Activated naive CD8-positive, alpha-beta T cell treated with anti-CD3 and anti-CD28 coated beads for 36 hours (primary cell): ENCODE measurements at places on chromosomes 1 and 21.

DNA sequence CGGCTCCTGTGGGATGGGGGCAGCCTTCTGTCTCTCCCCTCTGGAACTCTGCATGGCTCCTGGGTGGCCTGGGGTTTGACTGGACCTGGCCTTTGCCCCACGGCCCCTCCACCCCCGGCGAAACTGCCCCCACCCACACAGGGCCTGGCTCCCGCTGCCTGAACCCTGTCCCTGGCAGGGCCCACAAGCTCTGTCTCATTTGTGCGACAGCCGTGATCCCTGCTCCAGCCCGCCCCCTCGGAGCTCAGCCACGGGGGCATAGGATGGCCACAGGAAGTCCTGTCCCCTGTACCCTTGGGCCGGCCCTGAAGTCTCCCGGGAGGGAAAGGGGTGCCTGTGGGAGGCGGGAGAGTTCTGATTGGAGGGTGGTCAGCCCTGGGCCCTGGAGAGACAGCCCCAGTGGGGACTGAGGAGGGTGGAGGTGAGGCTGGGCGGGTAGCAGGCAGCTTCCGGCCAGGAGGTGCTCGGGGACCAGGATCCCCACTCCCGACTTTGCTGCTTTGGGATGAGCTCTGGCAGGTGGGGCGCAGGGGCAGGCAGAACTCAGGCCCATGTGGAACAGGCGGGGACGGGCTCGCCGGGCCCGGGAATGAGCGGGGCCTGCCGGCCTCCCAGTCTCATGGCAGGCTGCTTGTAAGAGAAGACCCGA lies 45.1 kb downstream of the SLX9 start:
- no peaks in the 10 kb centered on the region for H3K4me1 ChIP-seq
- no peaks in the 10 kb centered on the region for H3K27me3 ChIP-seq
- H3K4me3 ChIP-seq, result no peak overlapping the region

GRCh38 chr1:20729155-20729931 lies 3.2 kb downstream of the SH2D5 start:
- peaks cover 19% of the 10 kb centered on the region for H3K4me1 ChIP-seq
- DNase-seq, result no peak
- no peaks in the 10 kb centered on the region for H3K36me3 ChIP-seq
- no peak overlapping the region for H3K27ac ChIP-seq
- no peak overlapping the region for H3K4me3 ChIP-seq

DNA sequence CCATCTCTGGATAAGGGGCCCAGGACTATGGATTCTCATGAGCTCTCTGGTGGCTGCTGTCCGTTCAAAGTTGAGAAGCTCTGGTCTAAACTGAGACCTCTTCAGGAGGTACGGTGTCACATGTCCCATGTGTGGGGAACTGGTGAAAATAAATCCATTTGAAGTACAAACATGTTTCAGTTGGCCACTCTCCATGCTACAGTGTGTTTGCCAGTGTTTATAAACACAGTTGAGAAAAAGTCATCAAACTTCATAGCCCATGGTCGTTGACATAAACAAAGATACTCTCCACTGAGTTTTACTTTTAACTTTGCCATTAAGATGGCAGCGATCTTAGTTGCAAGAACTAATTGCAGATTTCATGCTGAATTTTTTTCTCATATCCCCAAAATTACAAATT lies 72.8 kb downstream of the PSMG1 start:
- no peaks in the 10 kb centered on the region for H3K27me3 ChIP-seq
- no peak overlapping the region for H3K4me3 ChIP-seq
- no peak for DNase-seq
- H3K4me1 ChIP-seq, result no peaks in the 10 kb centered on the region

GRCh38 chr1:29708381-29708780 lies 472.1 kb downstream of the PTPRU start:
- H3K4me3 ChIP-seq, result no peak overlapping the region
- peaks cover 44% of the 10 kb centered on the region for H3K27me3 ChIP-seq

- no peak overlapping the region for H3K4me3 ChIP-seq
- peaks cover 2% of the 10 kb centered on the region for H3K4me1 ChIP-seq
- no peak for DNase-seq
- peak overlapping the region; percentile 64 for H3K27ac ChIP-seq
Measured at GRCh38 chr1:11790101-11790879, 15.5 kb downstream of the MTHFR start.

DNA sequence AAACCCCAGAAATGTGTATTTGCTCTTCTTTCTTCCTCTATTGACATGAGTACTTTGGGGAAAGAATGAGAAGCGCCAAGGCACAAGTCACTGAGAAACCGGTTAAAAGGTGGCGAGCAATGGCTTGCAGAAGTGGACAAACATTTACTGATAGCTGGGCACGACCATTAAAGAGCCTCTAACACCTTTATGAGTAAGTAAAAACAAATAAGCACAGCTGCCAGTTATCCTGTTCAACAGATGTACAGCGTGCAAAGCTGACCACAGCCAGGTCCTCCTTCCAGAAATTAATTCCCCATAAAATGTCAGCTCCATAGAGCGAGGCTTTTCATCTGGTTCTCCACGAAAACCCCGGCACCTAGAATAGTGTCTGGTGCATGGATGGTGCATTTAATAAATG lies 72.7 kb downstream of the CAPZB start:
- peaks cover 12% of the 10 kb centered on the region for H3K36me3 ChIP-seq
- no peaks in the 10 kb centered on the region for H3K27me3 ChIP-seq
- DNase-seq, result no peak
- no peak overlapping the region for H3K27ac ChIP-seq

- no peak overlapping the region for H3K27ac ChIP-seq
- no peak for DNase-seq
- H3K36me3 ChIP-seq, result peaks cover 35% of the 10 kb centered on the region
- H3K27me3 ChIP-seq, result no peaks in the 10 kb centered on the region
- no peak overlapping the region for H3K4me3 ChIP-seq
Measured at GRCh38 chr1:198850196-198850595, 211.4 kb downstream of the PTPRC start.

DNA sequence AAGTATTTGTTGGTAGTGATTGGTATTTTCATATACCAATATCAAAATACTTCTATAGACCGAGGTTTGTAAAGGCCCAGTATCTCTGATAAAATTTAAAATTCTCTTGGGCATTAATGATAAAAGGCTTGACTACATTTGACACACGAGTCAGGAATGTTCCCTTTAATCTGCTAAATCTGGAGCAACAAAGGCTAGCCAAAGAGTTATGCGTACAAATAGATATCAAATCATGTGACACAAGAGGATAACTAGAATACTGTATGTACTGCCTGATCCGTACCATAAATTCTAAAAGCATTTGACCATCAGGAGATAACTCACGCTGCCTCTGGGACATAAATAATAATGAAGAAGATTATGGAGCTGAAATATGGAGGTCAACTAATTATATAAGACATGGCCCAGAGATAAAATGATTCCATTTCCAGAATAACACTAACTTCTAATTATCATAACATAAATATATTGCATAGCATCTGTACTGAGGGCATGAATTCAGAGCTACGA lies 64.2 kb upstream of the SH3GLB1 start:
- H3K4me3 ChIP-seq, result no peak overlapping the region
- DNase-seq, result no peak
- no peaks in the 10 kb centered on the region for H3K4me1 ChIP-seq
- H3K36me3 ChIP-seq, result no peaks in the 10 kb centered on the region
- no peak overlapping the region for H3K27ac ChIP-seq
- peaks cover 5% of the 10 kb centered on the region for H3K27me3 ChIP-seq

DNA sequence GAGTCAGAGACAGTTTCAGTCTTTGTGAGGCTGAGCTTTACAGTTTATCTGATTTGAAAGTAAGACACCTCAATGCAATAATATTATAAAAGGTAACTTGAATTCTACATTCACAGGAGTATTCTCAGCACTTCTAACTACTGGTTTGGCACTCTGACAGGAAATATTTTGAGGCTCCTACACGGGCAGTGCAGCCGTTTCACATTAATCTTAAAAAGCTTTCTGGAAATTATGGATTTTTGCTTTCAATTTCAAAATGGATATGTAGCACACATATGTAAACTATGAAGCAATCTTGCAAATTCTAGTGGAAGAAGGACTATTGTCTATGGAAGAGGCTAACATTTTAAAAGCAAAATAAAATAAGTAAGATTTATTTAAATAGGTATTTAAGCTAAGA lies 262.9 kb upstream of the SNX7 start:
- H3K27ac ChIP-seq, result no peak overlapping the region
- no peaks in the 10 kb centered on the region for H3K4me1 ChIP-seq
- no peaks in the 10 kb centered on the region for H3K27me3 ChIP-seq
- no peaks in the 10 kb centered on the region for H3K36me3 ChIP-seq
- DNase-seq, result no peak

GRCh38 chr1:92317836-92318493 lies 19.1 kb downstream of the RPAP2 start:
- H3K27ac ChIP-seq, result peak overlapping the region; percentile 55
- no peak for DNase-seq
- peaks cover 57% of the 10 kb centered on the region for H3K36me3 ChIP-seq
- H3K4me3 ChIP-seq, result peak overlapping the region; percentile 44
- no peaks in the 10 kb centered on the region for H3K27me3 ChIP-seq

GRCh38 chr1:21439721-21440629 lies at the start of gene NBPF3:
Gene NBPF3 (plus strand): TSS chr1:21440137. CDS start chr1:21445087, 4,950 bp downstream.
- peaks cover 9% of the 10 kb centered on the region for H3K27me3 ChIP-seq
- peak within 1 kb of the TSS; percentile 89 for H3K4me3 ChIP-seq
- peak within 1 kb of the TSS; percentile 63 for H3K27ac ChIP-seq
- peaks cover 23% of the 10 kb centered on the region for H3K4me1 ChIP-seq

DNA sequence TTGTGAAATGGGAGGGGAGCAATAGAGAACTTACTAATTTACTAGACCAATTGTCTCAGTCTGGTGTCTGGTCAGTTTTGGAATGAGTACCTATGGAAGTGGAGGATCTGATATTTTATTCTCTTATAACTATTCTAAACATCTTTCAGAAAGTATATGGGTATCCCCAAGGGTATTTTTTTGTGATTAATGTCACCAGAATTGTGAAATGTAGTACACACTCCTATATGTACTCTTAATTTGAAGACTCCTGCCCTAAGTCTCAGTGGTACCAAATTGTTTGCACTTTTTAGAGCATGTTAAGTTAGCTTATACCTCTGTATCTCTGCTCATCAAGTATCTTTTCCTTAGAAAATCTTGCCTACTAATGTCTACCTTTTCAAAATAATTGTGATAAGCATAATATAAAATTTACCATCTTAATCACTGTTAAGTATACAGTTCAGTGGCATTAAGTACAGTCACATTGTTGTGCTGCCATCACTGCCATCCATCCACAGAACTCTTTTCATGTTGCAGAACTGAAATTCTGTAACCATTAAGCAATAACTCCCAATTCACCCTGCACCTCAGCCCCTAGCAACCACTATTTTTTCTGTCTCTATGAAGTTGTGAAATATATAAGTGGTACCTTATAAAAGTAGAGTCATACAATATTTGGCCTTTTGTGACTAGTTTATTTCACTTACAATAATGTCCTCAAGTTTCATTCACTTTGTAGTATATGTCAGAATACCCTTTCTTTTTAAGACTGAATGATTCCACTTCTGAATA lies 40.5 kb downstream of the SLC30A7 start:
- peaks cover 88% of the 10 kb centered on the region for H3K36me3 ChIP-seq
- H3K4me1 ChIP-seq, result peaks cover 46% of the 10 kb centered on the region
- DNase-seq, result no peak
- no peak overlapping the region for H3K4me3 ChIP-seq

- peaks cover 8% of the 10 kb centered on the region for H3K4me1 ChIP-seq
- H3K27me3 ChIP-seq, result peaks cover 4% of the 10 kb centered on the region
- no peak for DNase-seq
- no peak overlapping the region for H3K27ac ChIP-seq
- no peaks in the 10 kb centered on the region for H3K36me3 ChIP-seq
Measured at GRCh38 chr1:40155910-40156309, 5.3 kb upstream of the RLF start.

DNA sequence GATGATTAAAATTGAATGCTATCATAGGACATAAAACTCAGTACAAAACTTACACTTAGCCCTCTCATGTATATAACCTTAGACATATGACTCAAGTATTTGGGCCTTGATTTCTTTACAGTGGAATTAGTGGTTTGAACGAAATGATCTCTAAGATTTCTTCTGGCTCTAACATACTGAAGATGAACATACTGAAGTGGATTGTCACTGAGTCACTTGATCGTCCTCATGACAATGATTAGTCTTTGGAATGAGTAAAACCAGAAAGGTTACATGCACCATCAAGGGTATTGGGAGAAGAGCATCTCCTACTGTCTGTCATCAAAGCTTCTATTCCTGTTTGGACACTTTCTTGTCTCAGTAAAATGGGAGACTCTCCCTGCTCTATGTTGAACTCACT lies 17.4 kb downstream of the FMN2 start:
- H3K4me1 ChIP-seq, result no peaks in the 10 kb centered on the region
- no peak overlapping the region for H3K4me3 ChIP-seq
- no peaks in the 10 kb centered on the region for H3K36me3 ChIP-seq
- no peak for DNase-seq
- peaks cover 3% of the 10 kb centered on the region for H3K27me3 ChIP-seq

DNA sequence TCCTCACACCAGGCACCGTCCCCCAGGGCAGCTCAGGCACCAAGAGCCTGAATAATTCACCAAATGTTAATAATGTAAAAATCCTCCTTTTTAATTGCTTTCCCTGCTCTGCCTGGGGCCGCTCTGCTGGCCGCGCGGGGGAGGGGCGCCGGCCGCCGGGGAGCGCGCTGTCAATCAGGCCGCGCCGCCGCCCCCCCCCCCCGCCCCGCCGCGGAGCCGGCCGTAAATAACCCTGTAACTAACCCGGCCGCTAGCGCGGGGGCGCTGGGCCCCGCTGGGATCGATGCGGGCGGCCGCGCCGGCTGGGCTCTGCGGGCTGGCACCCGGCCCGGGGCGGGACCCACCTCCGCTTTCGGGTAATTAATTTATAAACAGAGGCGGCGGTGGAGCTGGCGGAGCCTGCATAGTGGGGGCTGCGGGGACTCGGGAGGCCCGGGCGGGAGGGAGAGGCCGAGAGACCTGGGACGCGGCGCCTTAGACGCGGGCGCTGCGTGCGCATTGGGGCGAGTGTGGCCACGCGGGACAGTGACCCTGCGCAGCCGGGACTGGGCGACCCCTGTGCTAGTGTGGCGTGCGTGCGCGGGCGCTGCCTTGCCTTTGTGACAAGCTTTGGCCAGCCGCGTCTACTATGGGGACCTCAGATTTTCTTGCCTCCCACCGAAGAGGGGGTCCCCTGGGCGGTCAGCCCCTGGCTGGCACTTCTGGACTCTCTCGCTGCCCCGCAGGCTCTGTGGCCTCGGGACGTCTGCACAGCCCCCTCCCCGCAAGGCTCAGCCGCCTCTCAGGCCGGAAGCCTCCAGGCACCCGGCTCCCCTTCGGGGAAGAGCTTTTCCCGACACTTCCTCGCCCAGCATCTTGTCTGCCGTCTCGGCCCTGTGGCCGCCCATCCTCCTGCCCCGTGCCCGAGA lies 16.6 kb downstream of the SAMD11 start:
- peak overlapping the region; percentile 42 for H3K4me3 ChIP-seq
- peaks cover 9% of the 10 kb centered on the region for H3K4me1 ChIP-seq
- peaks cover 6% of the 10 kb centered on the region for H3K36me3 ChIP-seq

DNA sequence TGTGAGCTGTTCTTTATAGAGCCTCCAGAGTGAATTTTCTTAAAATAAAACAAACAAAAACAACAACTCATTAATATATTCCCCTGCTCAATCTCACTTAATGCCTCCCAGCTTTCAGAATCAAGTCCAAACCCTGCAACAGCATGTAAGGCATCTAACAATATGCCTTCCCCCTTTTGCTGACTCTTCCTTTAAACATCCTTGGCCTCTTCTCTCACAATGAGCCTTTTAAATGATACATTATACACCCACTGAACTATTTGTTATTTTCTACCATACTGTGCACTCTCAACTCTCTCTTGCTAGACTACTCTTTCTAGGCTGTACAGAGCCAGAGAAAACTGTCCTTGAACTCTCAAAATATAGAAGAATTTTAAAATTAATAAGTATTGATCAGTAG lies 115.2 kb upstream of the SNX7 start:
- no peak overlapping the region for H3K27ac ChIP-seq
- no peaks in the 10 kb centered on the region for H3K27me3 ChIP-seq
- no peaks in the 10 kb centered on the region for H3K36me3 ChIP-seq
- no peaks in the 10 kb centered on the region for H3K4me1 ChIP-seq
- DNase-seq, result no peak
